GM12891 (cell line): ENCODE measurements at places on chromosomes 5 and 9.

GRCh38 chr5:93188876-93189485 is 392.0 kb downstream of the NR2F1-AS1 start:
- no peak for DNase-seq

DNA sequence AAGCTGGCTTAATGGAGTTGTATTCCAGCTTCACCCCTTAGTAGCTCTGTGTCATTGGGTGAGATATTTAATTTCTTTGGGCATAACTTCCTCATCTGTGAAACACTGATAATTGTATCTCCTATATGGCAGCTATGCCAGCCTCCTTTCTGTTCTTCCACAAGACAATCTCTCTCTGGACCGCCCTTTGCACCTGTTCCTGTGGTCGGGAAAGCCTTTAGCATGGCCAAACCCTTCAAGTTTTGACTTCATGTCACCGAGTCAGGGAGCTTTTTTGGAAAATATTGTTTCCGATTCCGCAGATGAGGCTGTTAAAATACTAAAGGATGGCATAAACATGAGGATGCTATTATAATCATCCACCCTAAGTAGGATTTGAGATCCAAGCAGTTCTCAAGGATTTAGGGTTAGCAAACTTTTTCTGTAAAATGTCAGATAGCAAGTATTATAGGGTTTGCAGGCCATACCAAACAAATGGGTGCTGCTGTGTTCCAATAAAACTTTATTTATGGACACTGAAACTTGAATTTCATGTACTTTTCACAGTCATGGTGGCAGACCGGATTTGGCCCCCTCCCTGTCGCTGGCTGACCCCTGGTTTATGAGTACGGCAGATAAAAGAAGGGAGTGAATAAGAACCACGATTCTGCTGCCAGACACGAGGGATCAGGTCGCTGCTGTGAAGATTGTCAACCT is 695 bp upstream of the NDFIP1 start:
- DNase-seq = no peak

GRCh38 chr5:141040771-141041426 is 10.3 kb upstream of the PCDHB1 start:
- DNase-seq = peak; percentile 48

DNA sequence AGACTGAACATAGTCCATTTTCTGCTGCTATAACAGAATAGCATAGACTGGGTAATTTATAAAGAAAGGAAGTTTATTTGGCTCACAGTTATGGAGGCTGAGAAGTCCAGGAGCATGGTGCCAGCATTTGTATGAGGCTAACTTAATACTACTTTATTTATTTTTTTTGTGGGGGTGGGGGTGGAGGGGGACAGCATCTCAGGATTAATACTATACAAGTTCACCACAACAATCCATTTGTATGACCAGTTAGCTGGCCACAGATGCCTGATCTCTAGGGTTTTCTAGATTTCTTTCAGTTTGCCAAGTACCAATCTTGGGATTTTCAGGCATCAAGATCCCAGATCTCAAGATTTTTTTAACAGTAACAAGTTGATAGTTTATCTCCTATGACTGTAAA is 20.3 kb downstream of the ANGPTL2 start:
- no peak for DNase-seq

GRCh38 chr5:167413506-167413905 is 877.9 kb upstream of the WWC1 start:
- DNase-seq = no peak

GRCh38 chr9:32486839-32487562 is 39.0 kb downstream of the RIGI start:
- DNase-seq = no peak

DNA sequence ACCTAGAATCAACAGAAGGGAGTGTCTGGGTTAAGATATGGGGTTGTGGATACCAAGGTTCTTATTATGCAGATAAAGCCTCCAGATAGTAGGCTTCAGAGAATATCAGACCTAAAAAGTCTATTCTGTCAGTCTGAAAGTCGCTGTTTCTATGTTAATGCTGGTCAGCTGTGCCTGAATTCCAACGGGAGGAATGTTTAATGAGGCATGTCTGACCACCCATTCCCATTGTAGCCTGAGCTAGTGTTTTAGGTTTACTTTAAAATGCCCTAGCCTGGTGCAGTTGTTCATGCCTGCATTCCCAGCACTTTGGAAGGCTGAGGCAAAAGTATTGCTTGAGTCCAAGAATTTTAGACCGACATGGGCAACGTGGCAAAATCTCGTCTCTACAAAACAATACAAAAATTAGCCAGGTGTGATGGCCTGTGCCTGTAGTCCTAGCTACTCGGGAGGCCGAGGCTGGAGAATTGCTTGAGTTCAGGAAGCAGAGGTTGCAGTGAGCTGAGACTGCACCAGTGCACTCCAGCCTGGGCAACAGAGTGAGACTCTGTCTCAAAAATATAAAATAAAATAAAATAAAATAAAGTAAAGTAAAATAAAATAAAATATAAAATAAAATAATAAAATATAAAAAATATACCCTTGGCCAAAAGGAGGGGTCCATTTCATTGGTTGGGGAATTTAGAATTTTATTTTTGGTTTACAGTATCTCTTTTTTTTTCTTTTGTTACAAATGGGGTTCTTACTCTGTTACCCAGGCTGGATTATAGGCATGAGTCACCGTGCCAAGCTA is 7.8 kb upstream of the SOX30 start:
- DNase-seq = no peak

GRCh38 chr9:107755246-107755645 is 265.7 kb upstream of the KLF4 start:
- no peak for DNase-seq

DNA sequence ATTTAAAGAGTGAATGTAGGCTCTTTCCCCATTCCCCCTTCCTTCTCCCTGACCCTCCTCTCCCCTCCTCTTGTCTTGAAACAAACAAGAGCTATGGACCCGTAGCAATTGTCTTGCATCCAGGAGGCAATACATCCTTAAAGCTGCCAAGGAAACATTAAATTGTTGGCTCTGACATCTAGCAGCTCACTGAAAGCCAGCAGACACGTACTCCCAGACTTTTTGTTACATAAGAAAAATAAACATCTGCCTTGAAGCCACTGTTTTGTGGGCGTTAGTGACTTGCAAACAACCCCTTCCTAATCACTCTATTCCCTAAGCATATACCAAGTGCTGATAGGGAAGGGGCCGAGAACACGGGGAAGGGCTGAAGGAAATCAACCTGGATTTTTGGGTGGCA is 8.6 kb downstream of the SLC45A2 start:
- no peak for DNase-seq

GRCh38 chr9:108033976-108034964 is 544.7 kb upstream of the KLF4 start:
- DNase-seq = no peak

DNA sequence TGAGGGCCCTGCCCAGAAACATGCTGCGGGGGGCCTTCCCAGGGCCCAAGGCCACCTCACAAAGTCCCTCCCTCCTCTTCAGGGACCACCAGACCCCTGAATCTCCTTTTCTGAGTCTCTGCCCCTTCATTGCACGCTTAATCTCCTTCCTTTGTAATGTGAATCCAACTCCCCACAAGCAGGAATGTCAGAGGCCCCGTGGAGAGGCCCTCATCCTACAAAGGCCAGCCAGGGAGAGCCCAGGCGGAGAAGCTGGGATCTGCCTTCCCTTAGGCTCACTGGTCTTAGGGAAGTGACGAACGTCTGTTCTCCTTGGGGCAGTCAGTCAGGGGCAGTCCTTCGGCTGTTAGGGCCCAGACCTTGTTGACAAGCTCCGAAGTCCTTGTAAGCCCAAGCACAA is 2.3 kb downstream of the SMIM33 start:
- no peak for DNase-seq

GRCh38 chr5:142508591-142508990 is 177.3 kb downstream of the FGF1 start:
- DNase-seq = no peak

DNA sequence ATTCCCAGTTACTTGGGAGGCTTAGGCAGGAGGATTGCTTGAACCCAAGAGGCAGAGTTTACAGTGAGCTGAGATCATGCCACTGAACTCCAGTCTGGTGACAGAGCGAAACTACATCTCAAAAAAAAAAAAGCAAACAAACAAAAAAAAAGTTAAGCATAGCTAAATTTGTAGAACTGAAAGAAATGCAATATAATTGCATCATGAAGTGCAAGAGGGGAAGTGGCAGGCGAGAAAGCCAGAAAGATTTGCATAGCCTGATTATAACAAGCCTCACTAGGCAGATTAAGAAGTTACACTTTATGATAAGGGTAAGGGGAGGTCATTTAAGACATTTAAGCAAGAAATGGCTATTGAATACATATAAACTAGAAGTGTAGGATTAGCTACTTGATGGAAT is 187.1 kb downstream of the EDIL3 start:
- DNase-seq = no peak

DNA sequence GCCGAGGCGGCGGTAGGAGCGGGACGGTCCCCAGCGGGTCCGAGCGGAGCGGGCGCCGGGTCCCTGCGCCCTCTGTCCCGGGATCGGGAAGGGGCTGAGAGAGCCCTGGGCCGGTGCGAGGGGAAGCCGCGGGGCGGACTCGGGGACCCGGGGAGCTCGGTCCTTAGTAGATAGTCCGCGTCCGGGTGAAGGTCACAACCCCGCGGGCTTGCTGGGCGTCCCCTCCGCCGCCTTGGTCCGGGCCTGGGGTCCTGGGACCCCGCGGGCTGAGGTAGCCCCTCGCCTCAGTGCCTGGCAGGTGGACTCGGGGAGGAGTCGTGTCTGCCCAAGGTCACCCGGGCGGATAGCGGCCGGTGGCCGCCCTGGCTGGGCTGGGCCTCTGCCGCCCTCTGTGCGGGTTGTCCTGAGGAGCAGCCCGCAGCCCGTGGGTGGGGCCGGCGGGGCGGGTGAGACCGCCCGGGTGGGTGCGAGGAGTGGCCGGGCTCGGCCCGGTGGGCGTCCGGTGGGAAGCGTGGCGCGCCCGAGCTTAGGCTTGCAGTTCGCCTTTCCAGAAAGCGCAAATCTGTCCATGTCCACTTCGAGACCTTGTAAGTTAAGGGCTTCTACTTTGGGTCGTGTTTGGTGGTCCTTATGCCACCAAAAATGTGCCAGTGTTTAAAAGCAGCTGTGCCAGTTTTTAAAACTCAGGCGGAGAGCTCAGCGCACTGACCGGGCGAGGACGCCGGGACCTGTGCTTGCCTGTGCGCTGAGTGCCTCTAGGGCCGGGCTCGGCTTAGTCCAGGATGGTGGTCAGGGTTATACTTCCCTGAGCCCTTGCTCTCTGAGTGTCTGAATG is 554 bp downstream of the SDHA start:
- no peak for DNase-seq

DNA sequence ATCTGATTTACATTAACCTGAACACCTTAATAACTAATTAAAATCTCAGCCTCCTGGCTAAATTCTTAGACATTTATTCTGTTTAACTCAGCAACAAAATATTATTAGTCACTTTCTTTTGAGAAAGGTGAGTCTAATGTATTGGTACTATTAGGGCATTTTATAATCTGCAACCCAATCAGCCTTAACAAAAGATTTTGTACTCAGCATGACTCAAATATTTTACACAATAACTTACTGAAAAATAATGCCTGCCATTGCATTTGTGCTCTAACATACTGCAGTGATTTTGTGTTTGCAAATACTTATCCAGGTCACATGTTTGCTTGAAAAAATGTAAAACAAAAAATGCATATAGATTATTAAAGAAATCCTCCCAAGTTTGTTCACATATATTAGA is 1129.9 kb downstream of the TAF11L14 start:
- no peak for DNase-seq

- no peak for DNase-seq
Measured at GRCh38 chr9:130627051-130627450, 37.3 kb upstream of the PRDM12 start.

- no peak for DNase-seq
Measured at GRCh38 chr5:116883875-116884274, 309.3 kb upstream of the SEMA6A start.

GRCh38 chr9:133163504-133164172 is at the start of gene GBGT1:
GBGT1 (minus strand) TSS chr9:133163914; CDS start chr9:133162412, 1,502 bp downstream.
- no peak for DNase-seq

DNA sequence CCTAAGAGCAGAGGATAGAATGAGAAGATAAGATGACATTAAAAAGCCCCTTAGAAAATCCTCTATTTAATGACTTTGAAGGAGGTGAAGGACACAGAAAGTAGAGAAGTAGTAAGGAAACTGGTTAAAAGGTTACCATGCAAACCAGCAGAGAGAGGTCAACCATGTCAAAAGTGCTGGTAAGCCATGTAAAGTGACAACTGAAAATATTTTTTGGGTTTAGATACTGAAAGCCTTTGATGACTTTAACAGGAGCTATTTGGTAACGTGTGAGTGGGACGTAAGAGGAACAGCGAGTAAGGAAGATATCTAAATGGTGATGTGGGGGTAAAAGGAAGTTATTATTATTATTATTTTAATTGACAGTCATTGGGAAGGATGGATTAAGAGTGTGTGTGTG is 56.9 kb downstream of the MACIR start:
- DNase-seq = no peak

GRCh38 chr9:69658987-69659675 is 13.0 kb downstream of the APBA1 start:
- no peak for DNase-seq

DNA sequence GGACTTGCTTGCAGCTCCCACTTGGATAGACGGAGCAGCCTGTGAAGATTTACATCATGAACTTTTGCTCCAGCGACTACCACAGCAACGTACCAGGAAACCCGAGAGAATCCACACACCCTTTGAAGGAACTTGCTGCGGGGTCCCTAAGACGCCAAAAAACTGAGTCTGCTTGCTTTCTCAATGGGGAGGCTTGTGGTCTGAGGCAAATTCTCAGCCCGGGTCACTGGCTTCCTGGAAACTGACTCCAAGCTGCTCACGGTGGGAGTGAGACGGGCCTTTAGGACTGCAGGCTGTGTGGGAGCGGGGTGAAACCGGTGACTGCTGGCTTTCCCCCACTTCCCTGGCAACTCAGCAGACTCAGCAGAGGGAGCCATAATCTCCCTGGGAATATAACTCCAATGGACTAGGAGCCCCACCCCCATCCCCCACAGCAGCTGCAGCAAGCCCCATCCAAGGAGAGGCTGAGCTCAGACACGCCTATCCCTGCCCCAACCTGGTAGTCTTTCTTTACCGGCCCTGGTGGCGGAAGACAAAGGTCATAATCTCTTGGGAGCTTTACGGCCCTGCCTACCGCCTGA is 466.0 kb downstream of the CAAP1 start:
- DNase-seq = no peak

- DNase-seq = no peak
Measured at GRCh38 chr9:860706-861105, 19.2 kb downstream of the DMRT1 start.

- DNase-seq = no peak
Measured at GRCh38 chr9:34652602-34653000, 616 bp downstream of the IL11RA start.

GRCh38 chr5:73623060-73623459 is 2.9 kb upstream of the ARHGEF28 start:
- DNase-seq = no peak

DNA sequence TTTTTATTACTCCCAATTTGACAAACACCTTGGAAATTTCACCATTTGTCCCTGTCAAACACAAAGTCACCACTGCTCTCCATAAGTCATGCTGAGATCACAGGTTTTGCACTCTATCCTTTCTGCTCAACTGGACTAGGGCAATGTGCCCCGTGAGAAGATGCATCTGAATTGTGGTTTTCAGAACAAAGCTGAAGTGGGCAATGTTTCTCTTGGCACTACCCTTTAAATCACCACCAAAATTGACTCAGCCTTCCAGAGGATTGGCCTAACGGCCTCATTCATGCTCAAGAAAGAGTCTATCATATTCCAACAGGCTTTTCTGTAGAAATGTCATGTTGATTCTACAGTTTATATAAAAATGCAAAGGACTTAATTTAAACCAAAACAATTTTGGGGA is 81.0 kb upstream of the TRIO start:
- no peak for DNase-seq
